ENCODE measurements at places on chromosomes 6 and 20.

- DNase-seq = no peak
Observed at GRCh38 chr6:144607998-144608735, 323.0 kb downstream of the UTRN start.

DNA sequence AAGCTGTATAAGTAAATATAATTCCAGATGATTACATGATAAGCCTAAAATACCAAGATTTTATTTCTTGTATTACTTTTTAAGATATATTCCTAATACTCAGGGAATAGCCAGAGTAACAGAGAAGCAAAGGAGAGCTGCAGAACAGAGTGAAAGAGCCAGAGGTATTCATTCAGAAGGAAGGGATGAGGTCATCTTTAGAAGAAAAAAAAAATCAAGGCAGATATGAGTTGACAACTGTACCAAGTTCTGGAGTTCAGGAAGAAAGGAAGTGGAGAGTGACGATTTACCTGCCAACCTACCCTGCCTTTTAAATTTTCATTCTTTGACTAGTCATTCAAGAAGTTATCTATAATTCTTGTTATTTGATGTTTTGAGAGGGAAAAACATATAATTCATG is 28.8 kb upstream of the NHSL1 start:
- DNase-seq = no peak

DNA sequence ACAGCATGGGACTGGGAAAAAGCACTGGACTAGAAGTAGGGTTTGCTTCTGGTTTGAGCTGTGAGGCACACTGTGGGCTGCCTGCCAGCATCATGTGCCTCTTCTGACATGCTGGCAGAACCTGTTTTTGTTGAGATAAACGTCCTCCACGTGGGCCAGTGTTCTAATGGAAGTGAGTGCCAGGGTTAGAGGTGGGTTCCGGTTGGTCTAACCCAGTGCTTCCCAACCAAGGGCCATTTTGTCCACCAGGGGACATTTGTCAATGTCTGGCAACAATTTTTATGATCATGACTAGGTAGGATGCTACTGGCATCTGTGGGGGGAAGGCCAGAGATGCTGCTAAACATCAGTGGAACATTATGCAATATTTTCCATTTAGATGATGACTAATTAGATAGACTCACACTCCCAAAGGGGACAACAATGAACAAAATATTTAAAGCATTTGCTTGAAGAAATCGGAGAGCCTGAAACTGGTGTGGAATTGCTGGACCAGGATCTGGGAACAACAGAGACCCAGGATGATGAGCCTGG is 7.8 kb upstream of the APMAP start:
- peak; percentile 84 for DNase-seq

GRCh38 chr20:61442075-61442670 is 190.1 kb downstream of the CDH4 start:
- no peak for DNase-seq

- no peak for DNase-seq
Observed at GRCh38 chr6:51459958-51460357, 627.5 kb downstream of the PKHD1 start.

- DNase-seq = no peak
Observed at GRCh38 chr6:40855168-40855880, 183.7 kb downstream of the UNC5CL start.

GRCh38 chr20:24452498-24453127 is 16.8 kb upstream of the SYNDIG1 start:
- DNase-seq = no peak
